ENCODE measurements at places on chromosomes 12 and 14. TPM values are rescaled to one million over a fixed set of nuclear protein-coding genes. Genes with fewer than 3 reads are reported as not detected.

The KRT6C gene
- total RNA-seq = 0.61 TPM

The B3GNT4 gene
- not detected for total RNA-seq

GRCh38 chr12:16568873-16569272, 37.1 kb downstream of the LMO3 start:
- no peak for DNase-seq

DNA sequence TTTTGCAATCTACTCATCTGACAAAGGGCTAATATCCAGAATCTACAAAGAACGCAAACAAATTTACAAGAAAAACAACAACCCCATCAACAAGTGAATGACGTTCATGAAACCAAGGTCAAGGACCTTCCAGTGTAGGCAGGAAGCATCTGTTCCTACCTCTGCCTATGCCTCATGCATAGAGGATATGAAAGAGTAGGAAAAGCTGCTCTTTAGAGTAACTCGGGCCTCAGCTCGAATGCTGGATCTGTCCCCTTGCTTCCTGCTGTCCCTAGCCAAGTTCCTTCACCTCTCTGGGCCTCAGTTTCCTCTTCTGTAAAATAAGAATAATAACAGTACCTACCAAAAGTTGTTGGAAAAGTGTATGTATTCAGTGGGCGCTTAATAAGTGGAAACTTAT, 65.0 kb downstream of the FOXN4 start:
- DNase-seq = no peak

DNA sequence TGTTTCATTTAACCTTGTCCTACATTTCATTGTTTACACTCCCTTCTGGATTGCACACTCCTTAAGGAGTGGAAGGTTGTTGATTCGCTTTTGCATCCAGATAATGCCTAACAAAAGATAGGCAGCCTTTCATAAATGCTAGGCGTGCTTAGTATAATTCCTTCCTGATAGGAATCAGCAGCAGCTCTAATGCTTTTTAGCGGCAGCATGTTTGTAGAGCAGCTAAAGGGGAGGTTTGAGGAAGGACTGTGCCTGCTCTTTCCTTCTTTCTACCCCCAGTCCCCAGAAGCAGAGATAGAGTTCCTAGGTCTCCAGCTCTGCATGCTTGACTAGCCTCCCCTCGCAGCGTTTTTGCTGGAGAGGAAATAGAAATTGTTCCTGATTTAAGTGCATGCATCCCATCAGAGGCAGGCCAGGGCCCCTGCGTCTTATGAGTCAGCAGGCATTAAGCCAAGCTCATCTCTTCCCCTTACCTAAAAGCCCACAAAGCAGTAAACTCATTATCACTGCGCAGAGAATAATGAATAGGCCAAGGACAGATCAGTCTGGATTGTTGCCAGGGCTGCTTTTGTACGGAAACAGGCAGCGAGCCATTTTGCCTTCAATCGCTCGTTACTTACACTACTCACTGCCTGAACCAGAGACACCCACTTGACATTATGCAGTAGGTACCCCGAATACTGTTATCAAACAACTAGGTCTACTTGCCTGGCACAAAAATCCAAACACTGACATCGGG, 14.0 kb upstream of the TBPL2 start:
- DNase-seq = no peak

- DNase-seq = no peak
Measured at GRCh38 chr14:105774001-105774400, 247.6 kb downstream of the TMEM121 start.

DNA sequence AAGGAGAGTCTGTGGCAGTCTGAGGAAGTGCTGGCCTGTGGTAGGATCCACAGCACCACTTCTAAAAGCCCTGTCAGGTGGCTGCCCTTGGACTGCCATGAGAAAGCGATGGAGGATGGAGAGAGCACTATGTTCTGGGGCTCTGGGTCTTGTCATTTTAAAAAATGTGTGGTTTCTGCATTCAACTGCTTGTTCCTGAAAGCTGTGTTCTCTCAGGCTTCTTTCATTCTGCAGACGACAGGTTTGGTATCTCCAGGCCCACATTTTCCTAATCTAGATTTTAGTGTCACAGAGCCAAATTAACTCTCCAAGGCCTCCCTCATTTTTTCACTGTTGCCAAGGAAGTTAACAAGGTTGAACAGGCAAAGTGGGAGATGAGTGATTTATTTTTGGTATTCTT, 10.5 kb downstream of the OVCH1 start:
- no peak for DNase-seq

GRCh38 chr12:53533471-53533870, 26.2 kb upstream of the NPFF start:
- DNase-seq = no peak
